ENCODE measurements at places on chromosomes 13 and 19. TPM values are rescaled to one million over a fixed set of nuclear protein-coding genes. Genes with fewer than 3 reads are reported as not detected.

- no peak for DNase-seq
Measured at GRCh38 chr19:38196245-38196837, 27.7 kb downstream of the DPF1 start.

Gene CBARP
- not detected for total RNA-seq

Gene DMRTC2
- not detected for total RNA-seq

DNA sequence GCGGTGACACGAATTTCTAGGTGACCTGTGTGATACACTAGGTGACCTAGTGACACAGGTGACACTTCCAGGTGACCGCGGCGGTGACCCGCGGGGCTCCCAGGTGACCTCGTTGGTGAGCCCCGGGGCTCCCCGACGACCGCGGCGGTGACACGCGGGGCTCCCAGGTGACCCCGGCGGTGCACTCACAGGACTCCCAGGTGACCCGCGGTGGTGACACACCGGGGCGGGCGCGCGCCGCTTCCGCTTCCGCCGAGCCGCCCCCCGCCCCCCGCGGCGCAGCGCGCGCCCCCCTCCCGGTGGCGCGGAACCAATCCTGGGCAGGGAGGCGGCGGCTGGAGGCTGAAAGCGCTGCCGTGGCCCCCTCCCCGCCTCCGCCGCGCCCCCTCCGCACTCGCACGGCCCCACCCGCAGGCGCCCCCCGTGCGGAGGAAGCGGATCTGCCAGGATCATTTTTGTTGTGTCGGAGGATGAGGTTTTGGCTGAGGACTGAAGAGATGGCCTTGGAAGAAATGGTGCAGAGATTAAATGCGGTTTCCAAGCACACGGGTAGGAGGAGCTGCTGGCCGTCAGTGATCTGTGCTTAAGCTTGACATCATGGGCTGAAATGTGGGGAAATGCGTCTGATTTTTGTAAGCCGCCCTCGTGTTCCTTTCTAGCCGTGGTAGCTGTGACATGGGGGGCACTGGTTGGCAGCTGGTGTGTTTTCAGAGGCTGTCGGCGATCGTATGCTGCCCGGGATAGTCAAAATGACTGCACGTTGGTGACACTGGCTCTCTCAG is at the start of gene MCF2L:
Gene MCF2L, plus strand, starts transcription at position 305 of the 782 bp plus-strand sequence. Its CDS starts 166 bp downstream, at position 471.
- peak; percentile 49 for DNase-seq

GRCh38 chr19:13034636-13035035 is 39.4 kb downstream of the NFIX start:
- DNase-seq = no peak

Gene MIR17HG
- 8.7 TPM for total RNA-seq

GRCh38 chr19:50465986-50466705 is 10.2 kb upstream of the EMC10 start:
- no peak for DNase-seq

- DNase-seq = no peak
Measured at GRCh38 chr19:45664575-45664974, 3.4 kb upstream of the GIPR start.

DNA sequence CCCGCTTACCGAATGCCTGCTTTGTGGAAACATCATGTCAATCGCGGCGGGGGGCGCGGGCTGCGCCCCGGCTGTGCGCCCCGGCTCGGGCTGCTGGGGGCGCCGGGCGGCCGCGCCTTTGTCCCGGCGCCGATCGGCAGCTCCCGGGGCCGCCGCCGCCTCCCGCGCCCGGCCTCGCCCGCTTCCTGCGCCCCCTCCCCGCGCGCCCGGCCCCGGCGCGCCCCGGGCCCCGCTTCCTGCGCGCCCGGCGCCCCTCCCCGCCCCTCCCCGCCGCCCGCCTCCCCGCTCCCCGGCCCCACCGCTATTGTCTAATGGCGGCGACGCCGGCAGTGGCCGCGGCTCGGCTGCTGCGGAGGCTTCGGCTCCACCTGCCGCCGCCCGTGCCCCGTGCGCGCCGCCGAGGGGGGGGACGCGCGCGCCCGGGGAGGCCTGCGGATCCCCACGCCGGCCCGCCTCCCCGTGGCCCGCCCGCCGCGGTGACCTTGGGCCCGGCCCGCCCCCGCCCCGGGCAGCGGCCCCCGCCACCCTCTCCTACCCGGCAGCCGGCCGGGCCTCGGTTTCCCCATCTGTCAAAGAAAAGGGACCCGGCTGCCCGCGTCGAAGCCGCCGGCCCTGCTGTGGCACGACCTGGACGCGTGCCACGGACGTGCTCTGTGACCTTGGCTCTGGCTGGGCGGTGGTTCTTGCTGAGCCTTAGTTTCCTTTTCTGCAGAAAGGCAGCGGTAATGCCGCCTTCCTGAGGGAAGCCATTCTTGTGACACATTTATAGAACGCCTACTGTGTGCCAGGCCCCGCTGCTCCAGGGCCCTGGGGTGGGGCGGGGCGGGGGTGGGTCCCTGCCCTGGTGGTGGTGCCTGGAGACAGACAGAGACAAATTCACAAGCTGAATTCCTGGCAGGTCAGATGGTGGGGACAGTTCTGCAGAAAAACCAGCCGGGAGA is at the start of gene TLE5:
Gene TLE5, minus strand, starts transcription at position 331 of the 941 bp plus-strand sequence. Its CDS starts 295 bp downstream, at position 36.
- DNase-seq = peak; percentile 74

- DNase-seq = no peak
Measured at GRCh38 chr13:29457299-29457698, 138.2 kb downstream of the SLC7A1 start.

DNA sequence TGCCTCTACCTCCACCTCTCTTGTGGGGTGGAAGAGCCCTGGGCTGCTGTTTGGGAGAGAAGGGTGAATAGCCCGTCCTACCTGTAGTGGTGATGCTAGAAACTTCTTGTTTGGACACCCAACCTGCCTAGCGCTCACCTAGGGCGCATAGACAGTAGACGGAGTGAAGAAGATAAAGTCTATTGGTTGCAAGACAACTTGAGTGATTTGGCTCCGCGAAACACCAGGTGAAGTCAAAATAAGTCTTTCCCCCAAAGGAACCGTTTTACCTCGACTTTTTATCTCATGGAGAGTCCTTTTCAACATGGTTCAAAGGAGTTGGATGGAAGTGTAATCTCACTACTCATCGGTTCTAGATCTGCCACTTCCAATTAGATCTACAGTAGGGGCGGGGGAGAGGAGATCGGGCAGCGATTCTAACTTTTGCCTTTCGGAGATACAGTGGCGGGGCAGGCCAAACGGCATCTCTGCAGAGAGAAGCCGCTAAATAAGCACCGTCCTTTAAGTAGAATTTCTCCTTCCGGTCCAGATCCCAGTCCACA is 694 bp upstream of the ZIC5 start:
- DNase-seq = no peak

DNA sequence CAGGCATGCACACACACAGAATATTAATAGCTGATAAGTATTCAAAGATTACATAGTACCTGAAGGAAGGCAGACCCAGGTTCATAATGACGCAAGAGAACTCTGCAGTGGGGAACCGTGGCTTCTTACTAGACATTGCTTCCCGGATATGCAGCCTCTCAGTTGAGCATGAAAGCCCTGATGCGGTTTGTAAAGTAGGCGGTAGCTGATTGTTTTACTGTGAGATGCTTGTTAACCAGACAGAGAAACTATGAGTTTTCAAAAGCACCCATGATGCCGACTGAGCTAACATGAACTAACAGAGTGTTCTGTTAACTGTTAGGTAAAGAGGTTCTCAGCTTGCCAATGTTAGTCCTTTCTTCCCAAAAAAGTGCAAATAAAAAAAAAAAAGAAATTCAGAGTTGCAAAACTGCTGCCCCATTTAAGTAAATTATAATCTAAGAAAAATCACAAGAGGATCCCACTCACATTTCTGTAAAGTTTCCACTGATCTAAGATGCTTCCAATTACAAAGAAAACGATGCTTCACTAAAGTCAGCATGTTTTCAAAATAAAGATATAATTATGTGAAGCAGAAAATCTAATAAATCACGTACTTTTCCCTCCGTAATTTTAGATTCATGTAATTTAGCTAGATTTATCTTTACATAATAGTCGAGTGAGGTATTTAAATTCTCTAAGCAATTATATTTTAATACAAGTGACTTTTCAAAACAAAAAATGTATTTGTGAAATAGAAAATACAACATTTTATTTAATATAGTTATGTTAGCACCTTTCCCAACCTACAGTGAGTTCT is 2.2 kb downstream of the FLT1 start:
- peak; percentile 70 for DNase-seq

All from activated CD4-positive, alpha-beta T cell treated with anti-CD3 and anti-CD28 coated beads, Interleukin-2, amount 10 ng/mL, durations not matched to agents 7 days and 5 days (primary cell).